Activated CD8-positive, alpha-beta memory T cell treated with anti-CD3 and anti-CD28 coated beads, Interleukin-2, amount 50 U/mL, for 4 hours (primary cell): ENCODE measurements at places on chromosomes 1 and 21.
A peak's percentile ranks its signal among the peaks of the same experiment; 100 is the strongest.

DNA sequence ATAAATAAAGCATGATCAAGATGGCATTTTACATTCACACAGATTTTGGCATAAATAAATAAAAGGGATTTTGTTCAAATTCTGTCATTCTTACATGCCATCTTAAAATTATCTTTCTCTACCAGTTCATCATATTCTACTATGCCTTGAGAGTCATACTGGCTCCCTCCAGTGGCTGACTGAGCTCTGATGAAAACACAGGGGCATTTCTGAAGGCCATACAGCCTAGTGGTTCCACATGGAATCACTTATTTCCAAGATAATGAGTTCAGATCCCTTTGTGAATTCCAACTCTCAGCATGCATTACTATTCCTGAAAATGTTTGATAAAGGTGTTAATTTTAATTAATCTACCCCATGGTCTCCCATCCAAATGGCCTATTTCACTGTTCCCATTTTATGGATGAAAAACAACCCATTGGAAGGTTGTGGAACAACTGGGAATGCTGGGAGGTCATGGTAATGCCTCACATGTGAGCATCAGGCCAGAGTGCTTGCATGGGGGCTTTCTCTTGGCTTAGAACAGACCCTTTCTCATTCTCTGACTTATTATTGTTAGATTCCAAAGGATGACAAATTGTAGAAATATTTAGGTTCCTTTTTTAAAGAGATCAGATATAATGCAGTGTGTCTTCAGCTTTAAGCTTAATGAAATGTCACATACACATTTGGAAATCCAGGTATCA lies 622.4 kb upstream of the PKN2 start:
- no peak for DNase-seq

- DNase-seq = no peak
Observed at GRCh38 chr1:227816750-227817446, 1.4 kb downstream of the PRSS38 start.

DNA sequence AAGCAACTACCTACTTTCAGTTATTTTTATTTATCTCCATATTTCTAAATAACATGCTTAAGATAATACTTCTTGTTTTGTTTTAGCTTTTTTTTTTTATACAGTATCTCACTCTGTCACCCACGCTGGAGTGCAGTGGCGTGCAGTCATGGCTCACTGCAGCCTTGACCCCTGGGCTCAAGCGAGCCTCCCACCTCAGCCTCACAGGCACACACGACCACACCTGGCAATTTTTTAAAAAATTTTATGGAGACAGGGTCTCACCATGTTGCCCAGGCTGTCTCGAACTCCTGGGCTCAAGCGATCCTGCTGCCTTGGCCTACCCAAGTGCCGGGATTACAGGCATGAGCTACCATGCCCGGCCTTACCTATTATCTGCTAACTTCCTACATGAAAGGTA lies 20.6 kb downstream of the TUT4 start:
- no peak for DNase-seq

DNA sequence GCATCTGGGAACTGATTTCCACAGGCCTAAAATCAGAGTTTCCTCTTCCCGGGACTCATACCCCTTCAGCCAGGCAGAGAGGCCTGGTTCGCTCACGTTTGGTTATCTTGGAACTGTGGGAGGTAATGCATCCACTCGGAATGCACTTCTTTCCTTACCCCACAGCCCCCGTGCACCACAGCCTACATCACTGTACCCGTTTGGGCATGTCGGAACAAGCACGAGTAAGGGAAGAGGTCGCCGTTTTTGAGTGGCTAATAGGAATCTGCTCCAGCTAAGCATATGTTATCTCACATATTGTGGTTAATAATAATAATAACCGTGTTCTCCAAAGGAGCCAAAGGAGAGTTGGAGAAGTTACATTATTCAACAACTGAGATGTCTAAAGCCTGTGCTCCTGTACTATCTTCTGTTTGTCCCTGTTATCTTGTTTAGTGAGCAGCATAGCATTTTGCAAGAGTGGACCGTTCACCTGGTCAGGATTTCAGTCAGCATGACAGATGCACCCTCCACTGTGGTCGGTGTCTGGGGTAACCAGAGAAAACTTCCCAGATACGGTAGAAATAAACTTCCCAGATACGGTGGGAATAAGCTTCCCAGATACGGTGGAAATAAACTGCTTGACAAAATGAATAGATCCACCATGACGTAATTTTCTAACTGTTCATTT lies 198.6 kb downstream of the SDCCAG8 start:
- DNase-seq = no peak

GRCh38 chr1:213692321-213692720 lies 295.5 kb upstream of the PROX1 start:
- DNase-seq = no peak

- DNase-seq = no peak
Observed at GRCh38 chr1:1542766-1543705, 2.6 kb upstream of the TMEM240 start.

GRCh38 chr1:53617851-53618499 lies 121.0 kb downstream of the GLIS1 start:
- DNase-seq = no peak

DNA sequence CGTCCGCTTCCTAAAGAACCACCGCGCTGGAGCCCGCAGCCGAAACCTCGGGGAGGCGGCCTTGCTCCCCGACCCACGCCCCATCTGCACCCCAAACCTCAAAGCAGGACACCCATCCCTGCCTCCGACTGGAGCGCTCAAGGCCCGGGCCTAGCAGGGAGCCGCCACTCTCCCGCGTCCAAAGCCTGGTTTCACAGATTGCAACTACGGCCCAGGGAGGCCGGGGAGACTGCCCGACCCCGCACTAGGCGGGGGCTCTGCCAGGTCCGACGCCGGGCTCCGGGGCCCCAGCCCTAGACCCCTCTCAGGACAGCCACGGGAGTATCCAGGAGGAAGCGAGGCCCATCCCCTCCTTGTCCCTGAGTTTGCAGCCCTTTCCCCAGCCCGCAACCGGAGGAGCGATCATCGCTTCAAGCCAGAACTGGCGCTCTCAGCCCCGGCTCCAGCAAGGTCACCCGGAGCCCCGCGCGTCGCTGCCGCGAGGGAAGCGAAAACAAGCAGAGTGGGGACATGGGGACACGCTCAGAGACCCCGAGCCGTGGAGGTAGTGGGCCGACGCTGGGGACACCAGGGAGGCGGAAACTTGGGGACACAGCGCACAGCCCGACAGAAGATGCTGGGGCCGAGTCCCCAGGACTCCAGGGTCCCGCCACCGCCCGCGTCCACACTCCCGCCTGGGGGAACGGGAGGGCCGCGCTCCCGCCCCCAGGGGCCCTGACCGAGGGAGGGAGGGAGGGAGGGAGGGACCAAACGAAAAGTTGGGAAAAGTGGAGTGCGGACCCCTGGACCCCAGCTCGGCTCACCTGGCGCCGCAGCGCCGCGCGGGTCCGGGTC lies 433 bp downstream of the TMEM200B start:
- peak; percentile 30 for DNase-seq

DNA sequence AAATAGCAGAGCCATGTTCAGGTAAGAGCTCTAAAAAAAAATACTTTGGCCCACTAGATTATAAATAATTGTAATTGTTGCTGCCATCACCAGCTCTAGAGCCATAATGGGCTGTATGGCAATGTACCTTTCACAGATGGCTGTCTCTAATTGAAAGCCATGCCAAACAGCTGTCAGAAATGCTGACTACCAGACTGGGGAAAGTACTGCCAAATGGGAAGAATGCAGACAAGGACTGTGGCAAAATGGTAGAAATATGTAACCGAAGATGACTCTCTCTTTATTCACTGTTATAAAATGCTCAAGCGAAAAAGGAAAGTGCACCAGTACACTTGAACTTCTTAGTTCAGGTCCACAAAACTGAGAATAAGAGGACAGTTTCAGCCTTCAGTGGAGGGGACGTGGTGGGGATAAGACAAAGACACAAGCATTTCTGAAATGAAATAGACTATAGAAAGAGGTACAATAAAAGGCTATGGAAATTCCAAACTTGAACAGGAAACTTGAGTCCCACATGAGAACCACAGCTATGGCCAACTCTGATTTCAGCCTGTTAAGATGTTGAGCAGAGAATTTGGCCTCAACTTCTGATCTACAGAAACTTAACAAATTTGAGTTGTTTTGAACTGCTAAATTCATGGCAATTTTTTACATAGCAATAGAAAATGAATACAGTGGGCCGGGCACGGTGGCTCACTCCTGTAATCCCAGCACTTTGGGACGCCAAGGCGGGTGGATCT lies 46.5 kb upstream of the LPGAT1 start:
- DNase-seq = no peak

DNA sequence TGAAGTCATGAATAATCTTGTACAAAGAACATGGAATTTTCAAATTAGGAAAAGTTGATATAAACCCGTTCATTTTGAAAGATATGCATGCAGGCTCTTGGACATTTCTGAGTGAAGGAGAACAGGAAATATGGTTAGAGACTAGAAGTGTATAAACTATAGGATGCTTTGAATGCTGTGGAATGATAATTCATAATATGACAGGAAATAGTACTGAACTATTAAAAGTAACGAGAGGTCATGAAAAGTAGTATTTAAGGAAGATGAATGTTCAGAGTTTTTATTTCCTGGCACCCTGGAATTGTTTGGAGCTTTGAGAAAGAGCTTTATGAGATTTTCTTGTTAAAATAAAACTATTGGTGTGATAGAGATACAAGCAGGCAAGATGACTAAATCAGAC lies 18.7 kb upstream of the CRB1 start:
- DNase-seq = no peak

GRCh38 chr1:178263341-178263740 lies 169.4 kb downstream of the RASAL2 start:
- DNase-seq = no peak

GRCh38 chr1:201513498-201514243 lies 6.7 kb upstream of the CSRP1 start:
- DNase-seq = no peak

- no peak for DNase-seq
Observed at GRCh38 chr1:208107425-208108212, 136.6 kb downstream of the PLXNA2 start.

DNA sequence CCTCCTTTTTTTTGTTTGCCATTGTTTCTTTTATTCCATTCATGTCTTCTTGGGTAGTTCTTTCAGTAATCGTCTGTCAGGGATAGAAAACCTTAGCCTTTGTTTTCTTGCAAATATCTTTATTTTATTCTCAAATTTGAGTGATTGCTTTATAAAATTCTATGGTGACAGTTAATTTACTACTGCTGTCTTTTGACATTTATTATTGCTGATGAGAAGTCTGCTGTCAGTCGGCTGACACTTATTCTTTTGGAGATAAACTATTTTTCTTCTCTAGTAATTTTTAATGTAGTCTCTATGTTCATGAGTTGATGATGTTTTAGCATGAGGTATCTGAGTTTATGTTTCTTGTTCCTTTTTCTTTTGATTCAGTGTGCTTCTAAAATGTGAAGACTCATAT lies 983.8 kb downstream of the TTLL7 start:
- no peak for DNase-seq

DNA sequence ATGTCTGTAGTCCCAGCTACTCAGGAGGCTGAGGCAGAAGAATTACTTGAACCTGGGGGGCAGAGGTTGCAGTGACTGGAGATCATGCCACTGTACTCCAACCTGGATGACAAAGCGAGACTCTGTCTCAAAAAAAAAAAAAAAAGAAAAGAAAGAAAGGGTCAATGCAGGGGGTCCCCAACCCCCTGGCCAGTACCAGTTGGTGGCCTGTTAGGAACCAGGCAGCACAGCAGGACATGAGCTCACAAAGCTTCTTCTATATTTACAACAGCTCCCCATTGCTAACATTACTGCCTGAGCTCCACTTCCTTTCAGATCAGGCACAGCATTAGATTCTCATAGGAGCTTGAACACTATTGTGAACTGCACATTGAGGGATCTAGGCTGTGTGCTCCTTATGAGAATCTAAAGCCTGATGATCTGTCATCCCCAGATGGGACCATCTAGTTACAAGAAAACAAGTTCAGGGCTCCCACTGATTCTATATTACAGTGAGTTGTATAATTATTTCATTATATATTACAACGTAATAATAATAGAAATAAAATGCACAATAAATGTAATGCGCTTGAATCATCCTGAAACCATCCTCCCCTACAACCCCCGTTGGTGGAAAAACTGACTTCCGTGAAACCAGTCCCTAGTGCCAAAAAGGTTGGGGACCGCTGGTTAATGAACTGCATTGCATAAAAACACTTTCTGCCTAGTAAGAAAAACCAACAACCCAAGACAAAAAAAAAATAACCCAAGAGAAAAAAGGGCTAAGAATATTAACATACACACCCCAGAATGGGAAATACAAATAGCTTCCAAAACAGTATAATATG lies 2.8 kb downstream of the ZBTB8OS start:
- no peak for DNase-seq

DNA sequence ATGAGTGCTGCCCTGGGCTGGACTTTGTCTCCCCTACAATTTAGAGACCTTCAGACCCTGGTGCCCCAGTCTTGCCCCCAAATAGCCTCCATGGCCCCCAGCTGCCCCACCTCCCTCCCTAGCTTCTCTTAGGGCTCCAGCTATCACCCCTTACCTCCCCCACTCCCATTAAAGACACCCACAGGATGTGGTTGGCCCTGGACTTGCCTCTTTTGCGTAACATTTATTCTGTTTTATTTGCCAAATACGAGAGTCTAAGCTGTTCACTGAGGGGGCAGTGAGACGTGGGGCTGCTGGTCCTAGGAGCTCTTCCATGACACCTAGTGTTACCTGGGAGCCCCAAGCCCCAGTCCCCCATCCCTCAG lies 4.5 kb downstream of the ZC3H12A start:
- DNase-seq = no peak

GRCh38 chr21:23960769-23961168 lies 1646.5 kb downstream of the MRPL39 start:
- no peak for DNase-seq

- DNase-seq = no peak
Observed at GRCh38 chr1:212042436-212042835, 6.9 kb downstream of the DTL start.

DNA sequence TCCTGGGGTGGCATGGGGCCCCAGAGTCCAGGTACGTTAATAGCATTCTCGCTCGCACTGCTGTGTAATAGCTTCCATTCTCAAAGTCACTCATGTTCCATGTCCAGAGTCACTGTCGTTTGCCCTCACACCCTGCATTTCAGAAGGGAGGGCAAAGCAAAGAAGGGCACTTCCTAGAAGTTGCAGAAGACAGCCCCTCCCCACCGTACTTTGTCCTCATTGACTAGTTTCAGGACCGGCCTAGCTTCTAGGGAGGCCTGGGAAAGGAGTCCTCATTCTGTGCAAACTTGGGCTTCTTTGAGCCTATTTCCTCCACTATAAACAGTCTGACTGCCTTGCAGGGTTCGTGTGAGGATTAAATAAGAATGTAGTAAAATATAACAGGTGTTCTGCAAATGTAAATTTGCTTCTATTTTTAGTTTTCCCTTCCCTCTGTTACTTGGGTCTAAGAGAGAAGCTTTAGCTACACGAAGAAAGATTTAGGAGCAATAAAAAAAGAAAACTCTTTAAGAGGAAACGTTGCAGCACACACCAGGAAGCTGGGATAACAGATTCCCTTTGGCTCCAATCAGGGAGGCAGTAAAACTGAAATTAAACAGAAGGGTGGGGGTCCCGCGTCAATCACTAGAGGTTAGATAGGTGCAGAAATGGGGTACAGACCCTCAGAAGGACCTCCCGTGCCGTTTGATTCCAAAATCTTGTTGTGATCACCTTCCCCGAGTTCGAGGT lies 40.1 kb downstream of the ACTL8 start:
- no peak for DNase-seq
